Kidney tubule cell (primary cell): ENCODE measurements at places on chromosomes 6 and 20.

DNA sequence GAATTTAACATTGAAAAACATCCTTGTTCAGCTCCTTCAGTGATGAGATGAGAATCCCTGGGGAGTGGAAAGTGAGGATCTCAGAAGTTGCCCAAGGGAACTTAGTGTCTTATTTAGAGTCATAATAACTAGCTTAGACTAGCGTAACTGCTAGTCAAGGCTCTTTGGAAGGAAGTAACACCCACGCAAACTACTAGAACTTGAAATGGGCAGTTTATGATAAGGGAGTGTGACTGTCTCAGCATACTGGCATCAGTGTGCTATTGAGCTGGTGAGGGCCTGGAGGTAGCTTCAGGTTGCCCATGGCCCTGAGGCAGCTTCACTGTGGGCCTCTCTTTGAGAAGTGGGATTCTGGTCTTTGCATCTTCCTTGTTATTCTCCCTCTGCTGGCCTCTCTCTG lies 40.1 kb downstream of the SLX4IP start:
- DNase-seq = no peak

DNA sequence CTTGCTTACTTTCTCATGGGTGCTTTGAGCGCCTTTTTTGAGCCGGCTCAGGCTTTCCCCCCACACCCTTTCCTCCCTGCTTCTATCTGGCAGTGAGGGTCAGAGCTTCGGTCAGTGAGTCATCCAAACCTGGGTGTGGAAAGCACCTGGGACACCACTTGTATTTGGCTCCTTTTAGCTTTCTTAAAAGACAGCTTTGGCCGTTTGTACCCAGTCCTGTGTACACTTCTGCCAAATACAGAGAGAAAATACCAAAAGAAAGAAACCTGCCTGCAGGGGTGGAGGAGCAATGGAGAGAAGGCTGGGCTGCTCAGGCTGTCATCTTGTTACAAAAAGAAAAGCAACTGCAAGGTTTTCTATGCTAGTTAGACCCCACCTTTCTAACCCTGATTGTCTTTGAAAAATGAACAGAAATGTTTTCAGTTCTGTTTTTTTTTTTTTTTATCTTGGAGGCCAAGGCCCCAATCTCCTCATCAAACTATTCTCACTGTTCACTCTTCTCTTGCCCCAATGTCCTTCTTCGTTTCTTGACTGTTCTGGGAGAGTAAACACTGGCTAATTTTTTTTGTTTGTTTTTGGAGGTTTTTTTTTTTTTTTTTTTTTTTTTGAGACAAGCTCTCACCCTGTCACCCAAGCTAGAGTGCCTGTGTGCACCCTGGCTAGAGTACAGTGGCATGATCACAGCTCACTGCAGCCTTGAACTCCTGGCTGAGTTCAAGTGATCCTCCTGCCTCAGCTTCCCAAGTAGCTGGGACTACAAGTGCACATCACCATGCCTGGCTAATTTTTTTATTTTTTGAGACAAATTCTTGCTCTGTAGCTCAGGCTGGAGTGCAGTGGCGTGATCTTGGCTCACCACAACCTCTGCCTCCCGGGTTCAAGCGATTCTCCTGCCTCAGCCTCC lies 76.4 kb downstream of the SSR1 start:
- DNase-seq = peak; percentile 66

DNA sequence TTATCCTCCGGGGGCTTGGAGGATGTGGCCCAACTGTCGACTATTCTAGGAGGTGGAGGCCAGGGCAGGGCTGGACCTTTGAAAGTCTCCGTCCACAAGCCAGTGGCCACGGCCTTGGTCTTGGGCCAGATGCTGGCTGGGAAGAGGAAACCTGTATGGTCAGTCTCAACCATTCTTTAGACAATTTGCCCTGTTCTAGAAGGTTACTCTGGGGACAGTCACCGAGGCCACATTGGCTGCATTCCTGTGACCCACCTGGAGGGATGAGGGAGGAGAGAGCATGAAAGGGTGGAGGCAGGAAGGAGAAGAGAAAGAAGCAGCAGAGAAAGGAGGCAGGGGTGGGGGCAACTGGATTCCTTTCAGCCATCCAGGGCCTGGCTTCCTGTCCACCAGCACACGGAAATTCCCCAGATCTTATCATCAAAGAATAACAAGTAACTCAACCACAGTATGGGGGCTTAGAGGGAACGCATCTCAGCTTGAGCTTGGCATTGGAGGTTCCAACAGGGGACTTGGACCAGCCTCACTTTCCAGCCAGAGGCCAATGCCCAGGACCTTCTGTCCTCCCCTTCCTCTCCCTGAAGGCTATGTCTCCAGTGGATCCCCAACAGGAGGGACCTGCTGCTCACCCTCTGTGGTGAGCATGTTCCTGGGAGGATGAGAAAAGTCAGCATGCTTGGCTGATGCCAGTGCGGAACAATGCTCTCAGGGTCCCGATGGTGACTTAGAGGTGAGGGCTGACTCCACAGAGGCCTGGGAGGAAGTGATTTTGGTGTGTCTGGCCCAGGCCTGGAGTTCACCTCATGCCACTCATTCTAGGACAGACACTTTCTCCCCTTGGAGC lies 30.4 kb downstream of the TGM2 start:
- DNase-seq = peak; percentile 80

DNA sequence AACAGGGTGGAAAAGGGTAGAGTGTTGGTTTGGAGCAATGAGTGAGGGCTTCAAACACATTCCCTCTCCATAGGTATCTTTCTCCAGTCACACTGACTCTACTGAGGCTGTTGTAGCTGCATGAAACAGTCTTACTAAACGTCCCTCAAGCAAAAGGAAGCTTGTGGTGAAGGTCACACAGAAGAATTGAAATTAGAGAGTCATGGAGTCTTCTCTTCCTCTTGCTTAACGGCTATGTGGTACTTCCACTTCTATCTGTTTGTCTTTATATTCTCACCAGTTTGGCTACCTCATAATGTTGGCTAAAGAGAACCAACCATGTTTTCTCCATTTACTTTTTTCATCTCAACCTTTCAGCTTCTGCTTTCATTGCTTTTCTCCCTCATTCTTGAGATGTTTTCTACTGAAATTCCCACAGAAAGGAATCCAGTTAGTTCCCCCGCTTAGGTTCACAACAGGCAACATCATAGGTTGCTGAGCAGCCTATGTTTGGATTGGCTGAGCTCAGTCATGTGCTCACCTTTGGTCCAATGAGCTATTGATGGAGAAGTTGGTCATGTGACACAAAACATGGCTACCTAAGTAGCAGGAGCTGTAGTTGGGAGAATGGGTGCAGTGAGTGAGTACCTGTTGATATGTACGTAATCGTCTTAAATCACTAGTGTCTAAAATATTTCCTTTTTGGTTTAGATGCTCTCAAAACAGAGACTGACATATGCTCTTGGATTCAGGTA lies 99.8 kb downstream of the SNAP25 start:
- DNase-seq = no peak

- no peak for DNase-seq
Measured at GRCh38 chr20:58103961-58104360, 124.5 kb downstream of the ANKRD60 start.
